NCI-H510A (cell line): ENCODE measurements at places on chromosomes 7 and 10.

DNA sequence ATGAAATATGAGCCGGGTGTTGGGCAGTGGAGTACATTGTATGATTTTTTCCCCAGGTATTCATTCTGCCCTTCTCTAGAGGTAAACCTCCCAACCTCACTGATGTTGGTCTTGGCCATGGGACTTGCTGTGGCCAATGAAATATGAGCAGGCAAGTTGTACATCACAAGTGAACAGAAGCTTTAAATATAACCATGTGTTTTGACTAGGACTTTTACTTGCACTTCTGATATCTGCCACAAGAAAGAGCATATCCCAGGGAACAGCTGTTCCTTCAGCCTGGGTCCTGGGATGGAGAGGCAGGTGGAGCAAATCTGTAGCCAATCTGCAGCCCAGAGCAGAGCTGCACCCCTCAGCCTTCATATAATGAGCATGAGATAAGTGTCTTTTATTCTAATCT lies 109.8 kb upstream of the PALS2 start:
- DNase-seq = no peak

DNA sequence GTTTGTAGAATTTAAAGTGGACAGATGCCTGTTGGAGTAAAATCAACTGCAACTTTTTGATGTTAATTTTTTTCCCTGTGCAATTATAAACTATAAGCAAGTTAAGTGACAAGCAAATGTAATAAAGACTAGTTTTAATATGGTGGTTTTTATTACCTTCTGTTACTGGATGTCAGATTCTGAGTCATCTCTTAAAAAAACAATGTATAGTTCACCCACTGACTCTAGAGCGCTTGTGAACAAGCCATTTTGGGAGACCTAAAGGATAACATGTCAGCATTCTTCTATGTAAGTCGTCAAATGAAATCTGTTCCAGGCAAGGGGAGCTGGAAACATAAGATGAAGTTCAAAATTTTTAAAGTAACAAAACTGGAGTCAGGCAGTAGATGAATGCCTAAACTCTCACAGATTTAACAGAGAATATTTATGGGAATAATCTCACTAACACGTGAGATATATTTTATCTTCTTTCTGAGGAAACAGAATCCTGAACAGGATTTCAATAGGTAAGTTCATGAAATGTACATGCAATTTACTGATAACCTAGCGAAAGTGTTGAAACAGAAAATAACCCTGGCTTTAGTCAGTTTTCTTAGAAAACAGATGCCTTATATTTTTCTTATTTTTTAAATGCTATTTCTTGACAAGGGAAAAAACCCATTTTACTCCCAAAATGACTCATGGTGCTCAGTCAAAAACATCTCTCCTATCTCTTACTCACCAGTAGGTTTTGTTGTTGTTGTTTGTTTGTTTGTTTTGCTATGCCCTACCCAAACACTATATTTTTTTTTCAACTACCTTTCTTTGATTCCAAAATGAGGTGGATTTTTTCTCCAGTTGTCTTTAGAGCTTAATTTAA lies 91.7 kb downstream of the SLC39A12 start:
- no peak for DNase-seq

- DNase-seq = no peak
Observed at GRCh38 chr7:116095396-116095795, 64.8 kb upstream of the TFEC start.

DNA sequence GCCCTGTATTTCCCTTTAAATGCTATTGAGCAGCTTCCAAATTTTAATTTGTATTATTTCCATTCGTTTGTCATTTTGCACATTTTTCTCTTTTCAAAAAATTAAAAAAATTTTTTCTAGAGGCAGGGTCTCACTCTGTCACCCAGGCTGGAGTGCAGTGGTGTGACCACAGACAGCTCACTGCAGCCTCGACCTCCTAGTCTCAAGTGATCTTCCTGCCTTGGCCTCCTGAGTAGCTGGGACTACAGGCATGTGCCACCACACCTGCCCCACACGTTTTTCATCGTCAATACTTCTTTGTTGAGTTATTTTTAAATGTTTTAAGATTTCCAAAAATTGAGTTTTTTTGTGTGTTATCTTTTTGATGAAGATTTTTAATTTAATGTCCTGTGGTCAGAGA lies 4.7 kb downstream of the RPA3 start:
- DNase-seq = no peak

GRCh38 chr7:75734586-75735458 lies 3.9 kb downstream of the HIP1 start:
- no peak for DNase-seq

DNA sequence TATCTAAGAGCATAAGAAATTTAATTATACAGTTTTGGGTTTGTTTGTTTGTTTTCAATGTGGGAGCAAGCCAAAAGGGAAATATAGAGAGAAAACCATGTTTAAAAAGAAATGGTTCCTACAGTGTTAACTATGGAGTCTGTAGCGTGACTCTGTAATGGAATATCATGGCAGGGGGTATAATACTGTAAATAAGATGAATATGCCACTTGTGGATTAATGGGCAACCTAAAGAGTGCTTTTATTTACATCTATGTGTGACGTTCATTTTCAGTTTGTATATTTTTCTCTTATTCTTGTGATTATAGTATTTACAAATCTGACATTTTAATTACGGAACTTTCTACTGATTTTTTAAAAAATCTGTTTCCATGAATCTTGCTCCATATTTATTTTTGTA lies 95.9 kb downstream of the POLL start:
- DNase-seq = no peak
